CD4-positive, alpha-beta T cell (primary cell): ENCODE measurements at places on chromosomes 16 and 17. TPM values are rescaled to one million over a fixed set of nuclear protein-coding genes. Genes with fewer than 3 reads are reported as not detected.

The GCGR gene
- not detected for total RNA-seq

The FXR2 gene
- 22.5 TPM for total RNA-seq

The TMEM132E gene
- 0.05 TPM for total RNA-seq

The FAM171A2 gene
- 0.19 TPM for total RNA-seq

The TAT gene
- total RNA-seq, result not detected

The NLRC5 gene
- total RNA-seq, result 434 TPM

The TRIM72 gene
- total RNA-seq, result not detected

The KRT32 gene
- total RNA-seq, result not detected

The DPEP3 gene
- total RNA-seq, result 0.53 TPM
